ENCODE measurements at places on chromosomes 12 and 14.
A peak's percentile ranks its signal among the peaks of the same experiment; 100 is the strongest.

- DNase-seq: no peak
These were observed 6.4 kb upstream of the CFAP251 start for GRCh38 chr12:121911824-121912585.

- DNase-seq: no peak
These were observed 23.3 kb upstream of the CCER1 start for GRCh38 chr12:90978117-90978770.

DNA sequence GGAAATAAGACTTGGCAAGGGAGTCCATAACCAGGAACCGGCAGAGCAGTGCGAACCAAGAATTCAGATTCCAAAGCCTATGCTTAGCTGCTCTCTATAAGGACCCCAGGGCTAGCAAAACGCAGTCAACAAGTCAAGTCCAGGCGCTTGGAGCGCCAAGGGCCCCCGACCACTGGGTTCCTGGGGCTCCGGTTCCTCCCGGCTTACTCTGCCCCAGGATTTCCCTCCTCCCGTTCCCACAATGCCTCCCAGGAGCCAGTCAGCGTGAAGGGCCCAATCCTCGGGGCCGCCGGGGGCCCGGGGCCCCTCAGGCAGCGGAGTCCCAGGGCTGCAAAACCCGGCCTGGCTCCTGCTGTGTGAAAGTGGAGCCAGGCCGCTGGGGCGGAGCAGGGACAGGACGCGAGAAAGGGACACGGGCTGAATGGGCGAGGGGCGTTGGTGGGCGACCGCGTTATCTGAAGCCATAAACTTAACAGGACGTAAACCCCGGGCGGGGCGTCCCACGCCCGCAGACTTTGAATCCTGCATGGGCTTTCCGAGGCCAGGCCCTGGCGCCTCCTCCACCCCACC, 1.5 kb downstream of the KRT8 start:
- peak; percentile 29 for DNase-seq

DNA sequence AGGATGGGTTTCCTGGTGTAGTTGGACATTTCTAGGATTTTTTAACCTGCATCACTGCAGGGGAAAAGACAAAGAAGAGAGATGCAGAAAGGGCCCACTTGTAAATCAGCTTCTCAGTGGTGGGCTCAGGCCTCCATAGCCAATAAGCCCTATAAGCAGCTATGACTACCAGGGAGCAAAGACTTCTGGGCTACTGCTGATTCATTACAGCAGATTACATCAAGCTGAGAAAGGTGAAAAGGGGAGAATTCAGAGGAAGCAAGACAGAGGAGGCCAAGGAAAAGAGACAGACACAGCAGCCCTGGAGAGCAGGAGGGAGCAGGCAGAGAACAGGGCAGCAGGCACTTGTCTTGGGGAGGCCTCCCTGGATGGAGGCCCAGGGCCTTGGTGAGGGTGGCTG, 95.2 kb downstream of the KCNA5 start:
- no peak for DNase-seq

DNA sequence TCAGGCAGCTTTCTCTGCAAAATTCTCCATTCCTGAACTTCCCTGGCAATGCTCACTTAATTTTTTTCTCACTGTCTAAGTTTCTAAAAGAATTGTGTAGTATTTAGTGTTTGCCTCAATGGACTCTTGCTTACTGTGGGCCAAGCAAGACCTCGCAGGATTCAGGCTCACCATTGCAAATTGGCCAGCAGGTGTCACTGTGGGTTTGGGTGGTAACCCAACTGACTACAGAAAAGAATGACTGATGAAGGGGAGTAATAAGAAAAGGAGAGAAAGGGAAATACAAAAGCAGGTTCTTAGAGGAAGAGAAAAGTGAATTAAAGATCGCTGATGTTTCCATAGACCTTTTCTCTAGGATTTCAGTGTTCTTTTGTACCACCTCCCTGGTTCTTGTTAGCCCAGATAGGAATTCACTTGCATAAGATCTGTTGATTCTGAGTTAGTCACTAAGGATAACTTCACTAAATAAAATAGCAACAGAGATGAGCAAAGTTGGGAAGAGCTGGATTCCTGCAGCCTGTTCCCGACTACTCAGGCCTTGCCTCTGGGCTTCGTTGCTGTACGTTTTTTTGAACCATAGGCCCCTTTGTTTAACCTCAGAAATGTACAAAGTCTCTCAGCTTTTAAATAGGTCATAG, 386.5 kb upstream of the DDHD1 start:
- peak; percentile 13 for DNase-seq

- no peak for DNase-seq
These were observed 27.1 kb downstream of the VRK1 start for GRCh38 chr14:96824283-96824682.

GRCh38 chr14:54252072-54252730, 144.6 kb upstream of the CDKN3 start:
- DNase-seq: no peak

DNA sequence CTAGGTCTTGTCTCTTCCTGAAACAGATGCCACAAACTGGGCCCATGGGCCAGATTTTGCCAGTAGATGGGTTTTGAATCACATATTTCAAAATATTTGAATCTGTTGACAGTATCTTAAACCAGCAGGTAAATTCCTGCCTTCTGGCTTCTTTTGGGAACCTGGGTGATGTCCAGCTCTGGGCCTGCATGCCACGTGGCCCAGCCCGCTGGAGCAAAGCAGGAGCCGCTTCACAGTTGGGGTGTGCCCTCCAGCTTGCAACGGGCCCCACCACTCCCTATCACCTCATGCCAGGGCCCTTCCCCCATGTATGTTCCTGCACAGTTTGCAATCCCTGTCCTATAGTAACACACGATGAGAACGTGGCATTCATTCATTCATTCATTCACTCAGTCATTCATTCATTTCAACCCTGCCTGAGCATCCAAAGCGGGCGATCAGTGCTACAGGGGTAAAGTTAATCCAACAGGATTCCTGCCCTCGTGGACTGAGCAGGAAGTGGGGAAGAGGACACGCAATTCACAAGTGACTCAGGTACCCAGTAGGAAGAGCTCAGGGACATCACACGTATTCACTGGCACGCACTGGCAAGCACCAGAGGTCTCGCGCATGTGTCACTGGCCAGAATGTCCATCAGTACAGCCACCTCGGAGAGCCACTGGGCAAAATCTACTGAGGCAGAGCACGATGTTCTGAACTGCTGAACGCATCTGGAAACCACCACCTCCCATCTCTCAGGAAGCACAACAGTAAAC, 27.8 kb downstream of the SCARB1 start:
- DNase-seq: no peak

- no peak for DNase-seq
These were observed 39.7 kb upstream of the AP4S1 start for GRCh38 chr14:30985796-30986195.

DNA sequence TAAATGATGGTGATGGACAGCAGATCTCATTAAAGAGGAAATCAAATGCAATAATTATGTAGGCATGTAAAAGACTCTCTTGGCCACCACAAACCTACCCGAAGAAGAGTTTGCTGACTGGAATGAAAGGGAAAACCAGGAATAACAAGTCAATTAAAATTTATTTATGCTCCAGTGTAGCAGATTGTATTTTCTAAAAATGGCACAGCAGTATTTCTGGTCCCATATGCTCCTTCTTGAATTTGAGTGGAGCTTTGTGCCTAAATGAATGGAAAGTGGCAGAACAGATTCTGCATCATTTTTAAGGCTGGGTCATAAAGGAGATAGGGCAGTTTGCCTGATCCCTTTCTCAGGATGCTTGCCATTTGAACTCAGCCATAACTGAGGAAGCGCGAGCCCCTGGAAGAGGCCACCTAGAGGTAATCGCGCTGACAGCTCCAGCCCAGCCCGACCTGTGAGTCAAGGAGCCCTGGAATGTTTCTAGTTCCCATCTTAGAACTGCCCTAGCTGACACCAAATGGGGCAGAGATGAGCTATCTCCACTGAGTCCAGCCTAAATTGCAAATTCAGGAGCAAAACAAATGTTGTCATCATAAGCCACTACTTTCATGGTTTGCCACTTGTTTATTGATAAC, 229.2 kb upstream of the TMTC1 start:
- DNase-seq: no peak

- no peak for DNase-seq
These were observed 48.3 kb upstream of the CNTN1 start for GRCh38 chr12:40643976-40644375.

DNA sequence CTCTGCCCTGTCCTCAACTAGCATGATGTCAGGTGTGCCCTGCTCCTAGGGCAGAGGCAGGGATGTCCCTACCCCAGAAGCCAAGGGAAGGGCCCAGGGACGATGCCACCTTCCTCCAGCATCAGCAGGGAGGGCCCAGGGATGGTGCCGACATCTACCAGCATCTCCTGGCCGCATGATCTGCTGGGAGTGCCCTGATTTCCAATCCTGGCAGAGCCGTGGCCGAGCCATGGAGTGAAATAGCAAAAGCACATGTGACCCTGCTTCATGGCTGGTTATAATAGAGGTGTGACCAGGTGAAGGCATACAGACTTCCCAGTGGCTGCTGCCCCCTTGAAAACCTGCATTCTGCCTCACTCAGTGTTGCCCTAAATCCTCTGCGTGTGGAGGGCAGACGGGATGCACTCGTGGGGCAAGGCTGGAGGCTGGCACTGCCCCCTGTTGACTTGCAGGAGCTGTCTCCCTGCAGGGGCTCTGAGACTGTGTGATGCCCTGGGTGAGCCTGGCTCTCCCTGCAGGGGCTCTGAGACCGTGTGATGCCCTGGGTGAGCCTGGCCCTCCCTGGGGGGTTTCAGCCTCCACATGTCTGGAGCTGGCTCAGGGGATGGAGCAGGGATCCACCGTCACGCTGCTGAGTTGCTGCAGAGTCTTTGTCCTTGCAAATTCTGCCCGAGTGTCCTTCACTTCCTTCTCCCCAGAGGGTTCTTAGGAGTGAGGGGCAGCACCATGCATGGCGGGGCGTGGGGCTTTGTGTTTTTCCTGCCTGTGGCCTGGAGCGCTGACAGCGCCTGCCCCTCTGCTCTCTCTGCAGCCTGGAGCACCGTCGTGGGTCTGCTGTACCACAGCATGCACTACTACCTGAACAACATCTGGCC, 51.7 kb downstream of the ADGRD1 start:
- DNase-seq: no peak

DNA sequence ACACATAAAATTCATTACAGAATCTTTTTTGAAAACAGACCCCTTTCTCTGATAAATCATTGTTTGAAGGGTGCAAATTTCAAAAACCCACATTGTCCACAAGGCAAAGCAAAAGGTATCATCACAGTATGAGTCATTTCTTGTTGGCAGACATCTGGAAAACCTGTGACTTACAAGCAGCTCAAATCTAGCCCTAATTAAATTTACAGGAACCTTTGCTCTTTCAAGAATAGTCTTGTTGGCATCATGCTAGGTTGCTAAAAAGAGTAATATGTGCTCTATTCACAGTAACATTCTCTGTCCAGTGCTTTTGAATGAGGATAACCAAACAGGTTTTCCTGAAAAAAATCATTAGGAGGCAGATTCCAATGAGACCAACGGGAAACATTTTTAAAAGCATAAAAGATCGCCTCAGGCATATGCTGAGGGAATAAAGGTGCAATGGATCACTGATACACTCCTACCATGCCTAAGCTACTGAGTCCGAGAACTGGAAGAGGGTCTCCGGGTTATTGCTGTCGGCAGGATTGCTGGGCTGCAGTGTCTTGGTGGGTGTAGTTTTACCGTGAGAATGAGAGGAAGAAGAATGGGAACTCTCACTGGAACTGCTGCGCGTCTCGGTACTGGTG, 55.5 kb upstream of the TTC7B start:
- DNase-seq: no peak

GRCh38 chr12:50859621-50860310, 17.0 kb downstream of the TMPRSS12 start:
- DNase-seq: no peak

GRCh38 chr14:30957813-30958370, 67.6 kb upstream of the AP4S1 start:
- DNase-seq: no peak

- no peak for DNase-seq
These were observed 67.2 kb upstream of the PTGR2 start for GRCh38 chr14:73784181-73784987.

GRCh38 chr12:57736741-57737466, 1.6 kb downstream of the AGAP2 start:
- no peak for DNase-seq

GRCh38 chr14:83533734-83534133, 1996.2 kb upstream of the FLRT2 start:
- no peak for DNase-seq

DNA sequence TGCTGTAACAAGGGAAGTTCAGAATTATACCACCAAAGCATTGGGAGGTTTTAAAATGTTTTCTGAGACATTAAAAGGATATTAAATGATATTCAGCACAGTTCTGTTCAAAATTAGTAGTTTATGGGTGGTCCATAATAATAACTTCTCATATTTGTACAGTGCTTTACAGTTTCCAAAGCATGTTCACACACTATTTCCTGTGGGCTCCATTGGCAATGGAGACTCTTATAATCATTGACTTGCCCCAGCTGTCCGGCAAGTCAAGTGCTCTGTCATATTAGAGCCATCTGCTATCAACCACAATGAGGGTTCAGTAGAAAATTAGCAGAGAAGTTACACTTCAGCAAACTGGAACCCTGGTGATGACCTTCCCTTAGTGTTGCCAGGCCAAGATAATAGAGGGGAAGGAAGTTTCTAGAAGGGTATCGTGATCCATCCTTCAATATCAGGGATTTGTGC, 526.6 kb upstream of the CCDC196 start:
- no peak for DNase-seq

DNA sequence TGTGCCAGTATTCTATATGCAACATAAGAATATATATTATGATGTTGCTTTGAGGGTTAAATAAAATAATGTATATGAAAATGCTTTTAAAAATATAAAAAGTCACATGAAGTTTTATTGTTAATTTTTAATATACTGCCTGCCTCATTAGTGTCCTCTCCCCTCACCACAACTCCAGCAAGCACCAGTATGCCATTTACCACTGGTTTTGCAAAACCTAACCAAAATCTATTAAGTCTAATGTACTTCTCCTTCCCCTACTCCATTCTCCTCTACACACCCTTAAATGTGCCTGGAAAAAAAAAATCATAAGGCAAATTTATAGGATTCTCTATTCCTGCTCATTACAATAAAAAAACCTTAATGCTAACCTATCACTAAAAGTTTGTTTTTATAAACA, 24.0 kb upstream of the GNG2 start:
- DNase-seq: no peak

DNA sequence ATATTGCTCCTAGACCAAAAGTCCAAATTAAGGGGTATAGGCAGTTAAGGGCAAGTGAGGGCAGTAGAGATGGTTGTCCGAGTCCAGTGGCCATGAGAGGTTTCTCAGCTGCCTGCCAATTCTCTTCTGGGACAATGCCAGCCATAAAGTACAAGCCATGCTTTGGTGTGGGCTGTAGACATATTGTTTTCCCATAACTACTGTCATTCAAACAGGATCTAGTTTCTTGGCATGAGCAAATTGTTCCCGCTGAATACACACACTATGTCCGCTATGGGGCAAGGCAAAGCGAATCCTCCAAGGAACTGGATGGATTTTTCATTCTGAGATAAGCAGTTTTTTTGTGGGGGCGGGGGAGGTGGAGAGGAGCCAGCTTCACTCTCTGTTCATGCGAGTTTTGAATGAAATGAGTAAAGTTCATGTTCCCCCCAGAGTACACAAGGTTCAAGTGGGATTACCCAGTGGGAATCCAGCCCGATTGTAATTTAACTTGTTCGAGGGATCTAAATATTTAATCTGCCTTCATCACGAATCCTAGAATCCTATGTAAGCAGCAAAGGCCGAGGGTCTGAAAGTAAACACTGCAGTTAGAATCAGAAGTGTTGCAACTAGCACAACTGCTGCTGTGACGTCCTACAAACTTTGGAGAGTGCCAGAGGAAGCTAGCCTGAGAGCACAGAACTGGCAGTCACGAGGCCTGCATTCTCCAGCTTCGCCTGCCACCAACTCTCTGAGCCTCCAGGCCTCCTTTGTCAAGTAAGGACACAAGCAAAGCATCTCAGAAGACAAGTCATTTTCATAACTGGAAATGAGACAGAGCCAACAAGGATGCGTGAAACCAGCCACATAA, 137.0 kb downstream of the CRADD start:
- DNase-seq: no peak

All from activated gamma-delta T cell treated with Interleukin-2 at 50 U/mL for 16 hours (primary cell).